ENCODE measurements at places on chromosomes 4 and X. TPM values are rescaled to one million over a fixed set of nuclear protein-coding genes. Genes with fewer than 3 reads are reported as not detected.

Gene TRAPPC2
- 14.2 TPM for total RNA-seq

Gene NAP1L3
- total RNA-seq, result 0.82 TPM

Gene SERTM2
- total RNA-seq, result not detected

Gene FRMPD4
- total RNA-seq, result not detected

Gene POLA1
- total RNA-seq, result 9.6 TPM

Gene CCKAR
- total RNA-seq, result not detected

Gene CABS1
- not detected for total RNA-seq

Gene RIBC1
- total RNA-seq, result 2.3 TPM

Gene C4orf51
- total RNA-seq, result not detected

Gene SLC6A8
- total RNA-seq, result 17.3 TPM

Gene TCEAL8
- 86.9 TPM for total RNA-seq

Gene FRMD7
- not detected for total RNA-seq

Gene CYTL1
- total RNA-seq, result 154 TPM
